HS-5 (cell line): ENCODE measurements at places on chromosomes 16 and 17.

GRCh38 chr17:5203178-5203907 is 11.7 kb upstream of the ZNF594 start:
- DNase-seq, result no peak

DNA sequence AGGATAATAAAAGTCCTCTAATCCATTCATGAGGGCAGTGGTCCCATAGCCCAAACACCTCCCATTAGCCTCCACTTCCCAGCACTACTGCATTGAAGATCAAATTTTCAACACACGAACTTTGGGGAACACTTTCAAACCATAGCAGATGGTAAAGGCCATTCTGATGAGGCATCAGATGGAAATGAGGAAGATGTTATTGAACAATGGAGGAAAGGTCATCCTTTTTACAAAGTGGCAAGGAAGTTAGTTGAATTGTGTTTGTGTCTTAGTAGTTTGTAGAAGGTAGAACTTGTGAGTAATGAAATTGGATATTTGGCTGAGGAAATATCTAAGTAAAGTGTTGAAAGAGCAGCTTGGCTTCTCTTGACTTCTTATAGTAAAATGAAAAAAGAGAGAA is 93.3 kb upstream of the NLRP1 start:
- DNase-seq, result peak; percentile 34

DNA sequence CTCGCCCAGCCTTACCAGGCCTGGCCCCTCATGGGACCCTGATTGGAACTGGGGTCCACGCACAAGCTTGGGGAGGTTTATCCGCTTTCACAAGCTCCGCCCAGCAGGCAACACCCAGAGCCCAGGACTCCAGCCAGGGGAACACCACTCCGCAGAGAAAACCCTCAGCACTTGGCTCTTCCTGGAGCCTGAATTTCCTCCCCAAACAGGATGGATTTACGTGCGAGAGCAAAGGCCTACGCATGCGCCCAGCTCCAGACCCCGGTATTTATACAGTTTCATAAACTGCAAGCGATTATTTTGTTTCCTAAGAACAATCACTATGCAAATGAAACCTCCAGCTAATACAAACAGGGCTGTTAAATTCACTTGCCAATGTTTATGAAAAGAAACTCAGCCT is 22.8 kb downstream of the ZNF423 start:
- no peak for DNase-seq

GRCh38 chr17:47959825-47960655 is 2.4 kb upstream of the PRR15L start:
- DNase-seq, result no peak

- no peak for DNase-seq
These were observed 57.9 kb downstream of the PHKB start for GRCh38 chr16:47519037-47519436.

GRCh38 chr17:78027121-78027520 is 68.6 kb downstream of the TNRC6C start:
- DNase-seq, result no peak

GRCh38 chr16:84725481-84726078 is 25.8 kb downstream of the USP10 start:
- no peak for DNase-seq

GRCh38 chr17:43043307-43043706 is 18.3 kb downstream of the RND2 start:
- DNase-seq, result no peak

DNA sequence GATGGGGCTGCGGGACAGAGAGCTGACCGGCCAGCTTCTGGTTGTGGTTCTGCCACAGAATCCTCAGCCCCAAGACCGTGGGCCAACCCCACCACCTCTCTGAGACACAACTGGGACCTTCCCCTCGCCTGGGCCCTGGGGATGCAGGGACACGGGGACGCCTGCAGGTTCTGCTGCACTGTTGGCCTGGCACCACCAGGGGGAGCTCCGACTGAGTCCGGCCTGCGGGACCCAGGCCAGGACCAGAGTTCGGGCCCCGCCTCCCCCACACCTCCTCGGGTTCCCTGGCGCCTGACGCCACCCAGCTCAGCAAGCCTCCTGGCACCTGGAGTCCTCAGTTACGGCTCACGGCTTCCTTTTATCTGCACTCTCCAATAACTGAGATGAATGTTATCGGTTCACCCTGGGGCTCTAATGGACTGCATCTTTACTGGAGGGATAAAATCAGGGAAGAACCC is 27.3 kb downstream of the TBC1D16 start:
- DNase-seq, result no peak

DNA sequence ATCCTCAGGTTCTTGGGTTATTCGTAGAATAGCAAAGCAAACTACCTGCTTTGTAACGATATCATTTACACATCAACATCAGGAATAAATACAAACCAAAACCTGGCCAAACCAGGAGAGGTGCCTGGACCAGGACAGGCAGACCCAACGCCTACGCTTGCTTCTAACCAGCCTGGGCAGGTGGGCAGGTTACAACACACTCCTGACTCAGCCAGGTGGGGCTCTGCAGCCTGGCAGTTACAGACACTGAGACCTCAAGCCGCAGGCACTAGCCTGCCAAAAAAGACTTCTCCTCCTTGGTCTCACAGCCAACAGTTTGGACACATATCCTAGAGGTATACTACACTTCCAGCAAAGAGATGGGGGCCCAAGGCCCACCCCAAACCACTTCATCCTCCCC is 14.0 kb downstream of the ANKRD11 start:
- no peak for DNase-seq

GRCh38 chr17:38750312-38751121 is 2.0 kb upstream of the PSMB3 start:
- no peak for DNase-seq

GRCh38 chr17:61482467-61482866 is 30.2 kb downstream of the TBX4 start:
- no peak for DNase-seq

- no peak for DNase-seq
These were observed 7.5 kb downstream of the CCL4 start for GRCh38 chr17:36111068-36111490.

GRCh38 chr16:53078765-53079485 is 24.1 kb downstream of the CHD9 start:
- DNase-seq, result no peak

- DNase-seq, result no peak
These were observed 83.2 kb downstream of the CDK5R1 start for GRCh38 chr17:32570081-32570396.

DNA sequence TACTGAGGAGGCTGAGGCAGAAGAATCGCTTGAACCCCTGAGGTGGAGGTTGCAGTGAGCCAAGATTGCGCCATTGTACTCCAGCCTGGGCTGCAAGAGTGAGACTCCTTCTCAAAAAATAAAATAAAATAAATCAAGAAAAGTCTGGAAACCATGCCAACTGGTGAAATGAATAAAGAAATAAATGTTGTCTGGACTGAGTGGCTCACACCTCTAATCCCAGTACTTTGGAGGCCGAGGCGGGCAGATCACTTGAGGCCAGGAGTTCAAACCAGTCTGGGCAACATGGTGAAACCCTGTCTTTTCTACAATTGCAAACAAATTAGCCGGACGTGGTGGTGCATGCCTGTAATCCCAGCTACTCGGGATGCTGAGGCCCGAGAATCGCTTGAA is 744 bp upstream of the LRRC37A3 start:
- DNase-seq, result no peak

DNA sequence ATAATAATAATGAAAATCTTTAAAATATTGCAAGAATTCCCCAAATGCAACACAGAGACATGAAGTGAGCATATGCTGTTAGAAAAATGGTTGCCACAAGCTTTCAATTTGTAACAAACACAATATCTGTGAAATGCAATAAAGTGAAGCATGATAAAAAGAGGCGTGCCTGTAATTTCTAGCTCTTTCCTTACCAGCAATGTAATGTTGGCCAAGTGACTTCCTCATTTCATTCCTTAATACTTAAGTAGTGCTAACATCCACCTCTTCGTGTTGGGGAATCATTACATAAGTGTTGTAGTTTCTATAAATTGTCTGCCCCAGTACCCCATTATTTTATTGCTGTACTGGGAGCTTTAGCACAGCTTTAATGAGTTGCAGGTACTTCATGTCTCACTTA is 1192.0 kb upstream of the CDH8 start:
- no peak for DNase-seq

- no peak for DNase-seq
These were observed 38.1 kb downstream of the CDRT15 start for GRCh38 chr17:14198575-14198974.

- DNase-seq, result no peak
These were observed 61.0 kb upstream of the RBL2 start for GRCh38 chr16:53372992-53373871.

- DNase-seq, result no peak
These were observed 13.9 kb upstream of the ABCA8 start for GRCh38 chr17:68969101-68969500.

DNA sequence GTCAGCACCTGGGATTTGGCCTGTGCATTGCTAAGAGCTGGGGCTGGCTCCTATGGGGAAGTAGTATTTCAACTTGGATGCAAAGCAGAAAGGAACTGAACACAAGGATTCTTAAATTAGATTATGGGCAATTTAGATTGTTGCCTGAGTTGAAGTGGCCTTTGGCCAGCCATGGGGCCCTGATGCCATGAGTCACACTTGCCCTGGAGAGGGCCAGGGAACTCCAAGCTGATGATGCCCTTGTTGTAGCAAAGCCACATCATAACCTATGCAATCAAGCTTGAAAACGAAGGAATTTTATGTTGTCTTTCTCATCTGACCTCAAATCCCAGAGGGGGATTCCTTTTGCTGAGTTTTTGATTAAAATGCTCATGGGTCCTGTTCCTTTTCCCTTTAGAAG is 3.9 kb upstream of the SPATA32 start:
- DNase-seq, result peak; percentile 74

DNA sequence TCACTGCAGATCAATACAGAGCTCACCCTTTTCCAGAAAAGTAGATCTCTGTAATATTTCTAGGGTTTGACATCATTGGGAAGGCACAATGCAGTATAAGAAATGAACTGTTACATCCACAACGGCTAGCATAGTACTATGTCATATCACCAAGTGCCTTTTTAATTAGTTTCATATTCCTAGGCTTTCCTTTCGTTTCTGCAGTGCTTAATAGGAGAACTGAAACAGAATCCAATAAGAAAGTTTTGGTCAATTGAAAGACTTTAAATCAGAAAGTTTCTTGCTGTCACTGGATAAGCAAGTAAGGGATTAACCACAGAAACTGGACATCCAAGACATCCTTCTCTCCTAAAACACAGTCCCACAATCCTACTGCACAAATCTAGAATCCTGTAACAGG is 3.5 kb upstream of the RNF43 start:
- no peak for DNase-seq

DNA sequence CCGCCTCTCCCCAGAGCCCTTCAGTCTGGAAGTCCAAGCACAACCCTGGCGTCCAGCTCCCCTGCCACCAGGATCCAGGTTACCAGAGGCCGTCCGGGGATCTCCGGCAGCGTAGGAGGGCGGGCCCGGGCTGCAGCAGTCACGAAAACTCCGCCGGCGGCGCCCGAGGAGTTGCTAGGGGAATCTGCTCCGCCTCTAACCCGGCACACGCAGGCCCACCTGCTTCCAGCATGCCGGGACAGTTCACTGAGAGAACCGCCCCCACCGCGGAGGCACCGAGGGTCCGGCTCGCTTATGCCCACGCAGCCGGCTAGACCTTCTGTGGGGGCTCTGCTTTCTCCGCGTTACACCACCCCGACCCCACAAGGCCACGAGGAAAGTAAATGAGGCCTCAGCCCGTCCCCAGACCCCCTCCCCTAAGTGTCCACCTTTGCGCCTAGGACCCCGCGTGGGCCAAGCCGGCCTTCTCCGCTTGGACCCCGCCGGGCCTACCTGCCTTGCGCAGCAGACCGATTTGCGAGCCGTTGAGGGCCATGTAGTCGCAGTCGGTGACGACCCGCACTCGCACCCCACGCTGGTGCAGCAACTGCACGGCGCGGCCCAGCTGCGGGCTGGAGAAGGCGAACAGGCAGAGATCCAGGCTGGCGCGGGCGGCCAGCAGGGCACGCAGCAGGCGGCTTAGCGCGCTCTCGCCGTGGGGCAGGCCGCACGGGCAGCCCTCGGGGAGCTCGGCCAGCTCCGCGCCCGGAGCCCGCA is 587 bp downstream of the PLD6 start:
- no peak for DNase-seq

DNA sequence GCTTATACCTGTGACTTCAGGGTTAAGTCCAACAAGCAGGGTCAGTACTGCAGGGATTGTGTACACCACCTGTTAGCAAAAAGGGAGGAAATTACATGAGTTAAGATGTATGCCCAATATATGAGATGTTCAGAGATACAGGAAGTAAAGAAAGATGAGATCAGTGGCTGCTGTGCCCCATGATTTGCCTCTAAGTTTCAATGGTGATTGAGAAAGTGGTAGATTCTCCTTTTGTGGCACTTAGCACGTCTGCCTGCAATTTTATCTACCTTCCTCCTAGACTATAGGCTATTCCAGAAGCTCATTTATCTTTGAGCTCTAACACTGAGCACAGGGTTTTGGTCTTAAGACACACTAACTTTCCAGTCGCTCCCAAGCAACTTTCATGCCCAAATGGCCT is 3.6 kb downstream of the TMEM220 start:
- DNase-seq, result no peak

DNA sequence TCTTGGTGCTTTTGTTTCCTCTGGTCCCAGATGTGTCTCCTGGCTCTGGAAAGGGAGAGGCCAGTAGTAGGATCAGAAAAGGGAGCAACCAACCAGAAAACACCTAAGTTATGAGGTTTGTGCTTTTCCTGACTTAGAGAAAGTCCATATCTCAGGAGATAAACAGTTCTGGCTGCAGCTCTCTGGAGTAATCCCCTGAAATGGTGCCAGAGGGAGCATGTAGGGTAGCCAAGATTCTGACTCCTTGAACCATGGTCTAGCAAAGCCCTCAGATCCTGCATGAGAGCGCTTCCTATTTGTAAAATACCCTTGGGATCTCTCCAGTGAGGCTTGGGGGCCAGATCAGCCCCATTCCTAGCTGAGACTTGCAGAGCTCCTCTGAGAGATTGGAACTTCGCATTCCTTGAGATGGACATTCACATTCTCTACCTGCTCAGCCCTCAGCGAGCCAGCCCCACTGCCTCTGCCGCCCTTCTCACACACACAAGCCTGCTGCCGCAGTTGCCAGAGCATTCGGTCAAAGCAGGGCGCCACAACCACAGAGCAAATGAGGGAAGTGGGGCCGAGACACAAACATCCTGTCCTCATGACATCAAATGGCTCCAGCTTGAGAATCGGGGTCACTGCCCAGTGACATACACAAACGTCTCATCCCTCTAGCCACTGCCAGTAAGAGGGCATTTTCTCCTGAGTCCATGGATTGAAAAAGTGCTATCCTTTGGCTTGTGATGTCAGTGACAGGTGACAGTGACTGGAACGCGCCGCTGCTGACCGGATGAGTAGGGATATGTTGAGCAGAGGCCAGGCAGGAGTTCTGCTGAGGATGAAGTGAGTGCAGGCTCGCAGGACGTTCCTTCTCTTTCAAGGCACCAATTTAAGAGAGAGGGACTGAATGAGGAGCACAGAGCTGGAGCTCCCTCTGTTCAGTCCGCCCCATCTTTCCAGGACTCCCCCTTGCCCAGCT is 5.0 kb downstream of the ABHD15 start:
- no peak for DNase-seq

- no peak for DNase-seq
These were observed 7.9 kb downstream of the NAT9 start for GRCh38 chr17:74768069-74768762.

- DNase-seq, result peak; percentile 54
These were observed 44.0 kb downstream of the MYH3 start for GRCh38 chr17:10612957-10613744.
